Activated T-cell treated with anti-CD3 and anti-CD28 coated beads, Interleukin-2, amount 50 U/mL, for 24 hours (primary cell): ENCODE measurements at places on chromosomes 12 and 14.

- DNase-seq = peak; percentile 65
These were observed 508 bp downstream of the CNOT2 start for GRCh38 chr12:70243510-70244371.

DNA sequence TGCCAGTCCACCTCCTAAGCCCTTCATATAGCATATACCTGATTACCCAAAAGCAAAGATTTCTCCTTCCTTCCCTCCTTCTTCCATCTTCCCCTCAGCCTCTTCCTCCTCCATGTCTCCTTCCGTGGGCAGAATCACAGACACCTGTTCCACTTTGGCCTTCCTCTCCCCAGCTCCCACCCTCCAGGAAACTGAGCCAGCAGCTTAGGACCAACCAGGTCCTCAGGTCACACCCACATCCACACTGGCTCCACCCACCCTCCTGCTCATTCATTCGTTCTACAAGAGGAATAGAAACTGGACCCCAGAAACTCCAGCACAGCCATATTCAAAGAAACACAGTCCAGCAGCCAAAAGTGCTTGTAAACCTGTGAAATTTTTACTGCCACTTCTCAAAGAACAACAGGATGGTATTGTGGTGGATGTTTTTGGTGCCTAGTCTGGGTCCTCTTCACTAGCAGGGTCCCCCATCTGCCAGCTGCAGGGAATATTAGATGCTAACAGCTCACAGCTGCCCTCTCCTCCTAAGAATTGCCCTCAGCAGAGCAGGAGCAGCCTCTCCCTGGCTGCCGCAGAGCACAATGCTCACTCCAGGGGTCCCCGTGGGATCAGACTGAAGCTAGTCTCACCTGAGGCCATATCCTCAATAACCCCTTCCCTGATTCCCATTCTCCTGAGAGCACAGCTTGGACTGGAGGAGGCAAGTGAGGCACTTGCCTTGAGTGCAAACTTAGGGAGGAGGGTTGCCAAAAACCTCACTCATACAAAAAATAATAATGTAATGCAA lies 18.4 kb downstream of the CMKLR1 start:
- DNase-seq = no peak

DNA sequence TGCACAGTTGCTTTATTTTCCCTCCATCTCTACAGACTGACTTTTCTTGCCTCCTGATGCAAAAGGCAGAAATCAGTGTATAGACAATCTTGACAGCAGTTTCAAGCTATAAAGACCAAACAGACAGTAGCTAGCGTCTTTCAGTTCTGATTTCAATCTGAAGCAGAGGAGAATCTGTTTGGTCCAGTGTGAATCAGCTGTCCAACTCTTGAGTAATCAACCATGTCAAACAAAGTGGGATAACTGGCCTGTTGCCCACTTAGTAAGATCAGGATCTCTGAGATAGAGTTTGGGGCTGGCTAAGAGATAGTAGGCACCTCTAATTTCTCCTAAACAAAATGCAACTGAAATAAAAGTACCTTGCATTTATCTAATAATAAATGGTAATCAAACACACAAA lies 797.4 kb upstream of the FBXO33 start:
- DNase-seq = no peak

DNA sequence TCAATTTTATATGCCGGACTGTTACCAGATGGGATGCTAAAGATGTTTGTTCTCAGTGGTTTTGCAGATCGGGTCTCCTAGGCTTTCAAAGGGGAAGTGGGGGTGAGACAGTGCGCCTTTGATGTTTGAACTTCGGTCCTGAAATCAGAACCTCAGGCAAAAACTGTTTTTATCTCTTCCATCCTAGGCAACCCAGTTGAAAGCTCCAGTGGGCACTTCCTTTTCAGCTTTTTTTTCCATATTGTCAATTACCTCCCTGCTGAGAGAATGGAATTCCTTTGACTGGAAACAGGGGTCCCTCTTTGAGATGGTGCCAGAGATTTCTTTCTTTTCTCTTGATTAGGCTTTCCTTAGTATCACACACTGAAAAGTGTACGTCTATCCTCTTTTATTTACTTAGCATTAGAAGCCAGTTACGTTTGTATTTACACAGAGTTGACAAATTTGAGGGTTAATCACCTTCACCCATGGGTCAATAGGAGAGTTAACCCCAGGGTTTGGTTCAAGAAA lies 40.0 kb downstream of the NUAK1 start:
- DNase-seq = no peak

DNA sequence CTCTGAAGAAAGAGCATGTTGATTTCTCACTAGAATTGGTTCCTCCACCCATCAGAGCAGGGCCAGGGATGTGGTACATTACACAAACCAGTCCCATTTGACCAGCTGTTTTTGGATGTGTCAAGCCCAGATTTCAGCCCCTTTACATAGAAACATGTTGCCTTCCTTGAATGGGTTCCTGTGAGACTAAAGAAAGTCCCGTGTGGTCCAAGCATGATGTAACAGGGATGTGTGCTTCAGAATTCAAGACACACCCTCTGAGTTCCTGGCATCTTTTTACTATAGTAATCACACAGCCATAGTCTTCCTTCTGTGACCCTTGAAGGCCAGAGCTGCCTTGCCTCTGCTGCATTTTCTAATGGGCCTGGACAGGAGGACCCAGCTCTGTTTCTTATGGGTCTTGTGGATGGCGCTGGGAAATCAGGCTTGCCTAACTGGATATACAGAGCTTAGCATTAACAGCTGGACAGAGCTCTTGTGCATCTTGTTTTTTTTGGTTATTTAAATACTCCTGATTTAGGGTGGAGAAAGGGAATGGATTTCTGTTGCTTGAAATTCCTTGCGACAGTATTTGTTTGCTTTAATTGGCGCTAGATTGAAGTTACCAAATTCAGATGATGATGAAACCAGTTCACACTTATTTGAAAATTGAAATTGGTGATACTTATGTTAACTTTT lies 341.0 kb downstream of the ZFP36L1 start:
- DNase-seq = no peak

- no peak for DNase-seq
These were observed 37.2 kb upstream of the TDRD9 start for GRCh38 chr14:103890821-103891666.

DNA sequence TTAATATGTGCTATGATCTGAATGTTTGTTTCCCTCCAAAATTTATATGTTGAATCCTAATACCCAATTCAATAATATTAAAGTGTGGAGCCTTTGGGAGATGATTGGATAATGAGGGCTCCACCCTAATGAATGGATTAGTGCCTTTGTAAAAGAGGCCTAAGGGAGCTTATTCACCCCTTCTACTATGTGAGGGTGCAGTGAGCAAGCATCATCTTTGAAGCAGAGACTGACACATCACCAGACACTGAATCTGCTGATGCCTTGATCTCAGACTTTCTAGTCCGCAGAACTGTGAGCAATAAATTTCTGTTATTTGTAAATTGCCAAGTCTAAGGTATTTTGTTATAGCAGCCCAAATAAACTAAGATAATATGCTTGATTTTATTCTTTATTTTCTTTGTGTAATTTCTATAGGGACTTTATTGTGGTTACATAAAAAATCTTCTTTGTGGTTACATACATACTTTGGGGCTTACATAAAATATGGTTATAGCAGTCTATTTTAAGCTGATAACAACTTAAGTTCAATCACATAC lies 131.1 kb upstream of the SLC38A2 start:
- no peak for DNase-seq

GRCh38 chr14:41051801-41052200 lies 554.9 kb upstream of the LRFN5 start:
- DNase-seq = no peak

DNA sequence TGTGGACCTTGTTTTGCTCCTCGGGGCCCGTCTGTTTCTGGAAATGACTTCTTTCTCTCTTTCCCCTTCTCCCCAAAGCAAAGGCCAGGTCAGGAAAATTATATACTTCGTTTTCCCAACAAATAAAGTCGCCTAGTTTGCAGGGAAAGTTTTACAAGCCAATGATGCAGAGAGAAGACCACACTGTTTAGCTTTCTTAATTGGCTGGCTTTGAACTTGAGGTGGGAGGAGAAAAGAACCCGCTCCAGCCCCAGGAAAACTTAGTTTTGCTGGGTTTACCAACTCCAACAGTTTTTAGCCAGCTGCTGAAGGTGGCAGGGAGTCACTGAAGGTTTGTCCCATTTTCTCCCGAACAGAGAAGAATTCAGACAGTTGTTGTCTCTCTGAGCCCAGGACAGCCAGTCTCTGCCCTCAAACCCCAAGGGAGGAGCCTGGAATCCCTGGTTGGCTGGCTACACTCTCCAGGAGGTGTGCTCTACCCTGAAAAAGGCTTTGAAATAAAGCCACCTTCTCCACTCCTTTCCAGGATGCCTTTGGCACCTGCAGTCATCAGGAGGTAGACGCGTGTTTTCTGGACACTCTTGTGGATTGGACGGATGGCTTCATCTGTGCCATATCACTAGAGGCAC lies 24.8 kb downstream of the BCL11B start:
- no peak for DNase-seq

DNA sequence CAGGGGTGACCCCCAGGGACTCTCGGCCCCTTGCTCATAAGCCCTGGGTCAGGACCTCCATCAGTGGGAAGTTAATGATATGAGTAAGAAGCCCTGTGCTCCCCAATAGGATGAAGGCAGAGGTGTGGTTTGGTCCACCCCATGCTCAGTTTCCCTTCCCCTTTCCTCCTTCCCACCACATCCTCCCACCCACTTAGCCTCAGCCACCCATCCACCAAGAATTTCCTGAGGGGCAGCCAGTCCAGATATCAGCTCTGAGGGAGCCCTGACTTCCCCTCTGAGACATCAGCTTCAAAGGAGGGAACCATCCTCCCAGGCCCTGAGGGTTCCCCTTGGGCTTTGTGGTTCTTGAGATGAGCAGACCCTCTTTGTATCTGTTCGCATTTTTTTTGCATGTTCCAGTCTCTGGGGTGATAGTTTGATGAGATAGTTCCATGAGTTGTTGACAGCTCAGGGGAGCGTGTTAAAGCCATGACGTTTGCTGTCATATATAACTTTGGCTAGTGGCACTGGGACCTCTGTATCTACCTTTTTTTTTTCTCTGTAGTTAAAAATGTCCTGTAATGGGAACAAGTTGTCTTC lies 71.2 kb downstream of the LGMN start:
- DNase-seq = peak; percentile 73

DNA sequence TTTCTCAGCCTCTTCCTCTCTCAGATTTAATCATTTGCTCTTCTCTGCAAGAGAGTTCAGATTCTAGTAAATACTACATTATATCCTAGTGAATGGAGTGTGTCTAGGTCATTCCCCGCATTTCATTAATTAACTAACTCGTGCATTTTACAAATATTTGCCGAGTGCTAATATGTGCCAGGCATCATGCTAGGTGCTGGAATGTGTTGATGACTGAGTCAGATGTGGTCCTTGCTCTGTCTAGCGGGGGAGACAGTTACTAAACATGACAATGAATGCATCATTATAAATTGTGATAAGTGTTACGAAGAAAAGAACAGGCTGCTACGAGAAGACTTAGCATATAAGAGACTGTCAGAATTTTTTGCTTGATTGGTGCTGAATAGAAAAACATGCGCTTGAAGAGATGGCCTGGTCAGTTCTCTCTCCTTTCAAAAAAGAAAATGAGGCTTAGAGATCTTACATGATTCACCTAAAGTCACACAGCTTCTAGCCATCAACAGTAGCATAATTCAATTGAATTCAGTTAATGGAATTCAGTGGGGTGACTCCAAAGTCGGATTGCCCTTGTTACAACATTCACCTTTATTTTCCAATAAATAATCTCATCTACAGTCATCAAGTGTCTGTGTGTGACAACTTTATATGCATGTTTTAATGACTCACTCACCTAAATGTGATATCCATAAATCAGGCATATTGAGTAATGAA lies 48.7 kb upstream of the MAX start:
- no peak for DNase-seq

- DNase-seq = no peak
These were observed 118.5 kb upstream of the NPAS3 start for GRCh38 chr14:32820181-32820580.

DNA sequence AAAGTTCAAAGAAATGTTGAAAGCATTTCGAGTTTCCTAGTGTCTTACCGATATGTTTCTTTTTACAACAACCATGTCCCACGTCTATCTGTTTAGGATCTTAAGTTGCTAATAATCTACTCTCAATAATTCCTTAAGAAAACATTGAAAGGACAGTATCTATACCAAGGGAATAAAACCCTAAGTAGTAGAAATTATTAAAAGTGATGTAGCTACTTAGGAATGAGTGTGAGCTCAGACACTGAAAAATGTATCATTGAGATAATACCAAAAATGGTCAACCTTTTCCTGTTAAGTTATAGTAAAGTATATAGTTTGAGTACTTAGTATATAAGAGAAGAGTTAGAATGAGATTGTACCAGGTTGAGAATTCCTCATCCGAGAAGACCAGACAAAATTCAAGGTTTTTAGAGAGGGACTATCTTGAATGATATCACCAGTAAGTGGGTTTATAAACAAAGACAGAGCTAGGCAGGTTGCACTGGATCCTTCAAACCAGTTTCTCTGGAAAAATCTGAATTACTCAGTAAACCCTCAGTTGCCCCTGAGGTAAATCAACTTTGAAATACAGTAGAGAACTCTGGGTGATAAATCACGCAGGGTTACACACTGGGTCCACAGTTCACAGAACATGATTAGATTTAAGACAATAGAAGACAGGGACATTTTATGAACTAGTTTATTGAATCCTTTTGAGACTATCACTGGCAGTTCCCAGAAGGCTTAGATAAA lies 96.8 kb downstream of the ERGIC2 start:
- DNase-seq = no peak

GRCh38 chr14:94752591-94753436 lies 17.1 kb downstream of the GSC start:
- DNase-seq = no peak

GRCh38 chr12:20429852-20430251 lies 61.5 kb downstream of the PDE3A start:
- DNase-seq = no peak

DNA sequence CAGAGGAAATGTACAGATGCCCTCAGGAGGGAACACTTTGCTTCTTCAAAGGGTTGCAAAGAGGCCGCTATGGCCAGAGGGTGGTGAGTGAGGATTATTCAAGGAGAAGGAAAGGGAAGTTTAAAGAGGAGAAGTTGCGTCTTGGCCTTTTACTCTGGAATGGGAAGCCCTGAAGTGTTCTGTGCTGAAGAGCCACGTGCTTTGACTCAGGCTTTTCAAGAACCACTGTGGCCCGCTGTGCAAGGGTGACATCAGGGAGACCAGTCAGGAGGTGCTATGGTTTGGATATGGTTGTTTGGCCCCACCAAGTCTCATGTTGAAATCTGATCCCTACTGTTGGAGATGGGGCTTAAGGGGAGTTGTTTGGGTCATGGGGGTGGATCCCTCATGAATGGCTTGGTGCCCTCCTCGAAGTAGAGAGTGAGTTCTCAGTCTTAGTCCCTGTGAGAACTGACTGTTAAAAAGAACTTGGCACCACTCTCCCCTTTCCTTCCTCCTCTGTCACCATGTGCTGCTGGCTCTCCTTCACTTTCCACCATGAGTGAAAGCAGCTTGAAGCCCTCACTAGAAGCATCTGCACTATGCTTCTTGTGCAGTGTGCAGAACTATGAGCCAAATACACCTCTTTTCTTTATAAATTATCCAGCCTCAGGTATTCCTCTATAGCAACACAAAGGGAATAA lies 66.1 kb upstream of the DUSP6 start:
- DNase-seq = no peak
